ENCODE measurements at places on chromosomes 12 and 14. TPM values are rescaled to one million over a fixed set of nuclear protein-coding genes. Genes with fewer than 3 reads are reported as not detected.

DNA sequence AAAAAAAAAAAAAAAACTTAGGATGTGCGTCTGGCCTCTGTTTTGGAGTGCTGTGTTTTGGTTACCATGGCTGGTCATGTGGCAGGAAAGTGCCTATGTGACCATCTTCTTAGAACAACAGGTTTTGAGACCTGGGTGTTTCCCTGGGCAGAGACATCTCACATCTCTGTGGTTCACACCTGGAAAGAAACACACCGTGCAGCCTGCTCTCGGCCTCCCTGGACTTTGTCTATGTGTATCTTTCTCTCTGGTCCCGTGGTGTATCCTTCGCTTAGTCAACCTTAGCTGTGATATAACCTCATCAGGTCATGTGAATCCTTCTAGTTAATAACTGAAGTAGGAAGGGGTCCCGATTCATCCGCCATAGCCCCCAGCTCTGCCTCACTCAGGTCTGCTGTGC is 22.6 kb downstream of the ACADS start:
- DNase-seq, result no peak

WNT1 gene
- not detected for total RNA-seq

- DNase-seq, result no peak
These were observed 264.2 kb upstream of the KITLG start for GRCh38 chr12:88844426-88844825.

GRCh38 chr12:67472539-67472938 is 176.0 kb upstream of the DYRK2 start:
- DNase-seq, result peak; percentile 27

DNA sequence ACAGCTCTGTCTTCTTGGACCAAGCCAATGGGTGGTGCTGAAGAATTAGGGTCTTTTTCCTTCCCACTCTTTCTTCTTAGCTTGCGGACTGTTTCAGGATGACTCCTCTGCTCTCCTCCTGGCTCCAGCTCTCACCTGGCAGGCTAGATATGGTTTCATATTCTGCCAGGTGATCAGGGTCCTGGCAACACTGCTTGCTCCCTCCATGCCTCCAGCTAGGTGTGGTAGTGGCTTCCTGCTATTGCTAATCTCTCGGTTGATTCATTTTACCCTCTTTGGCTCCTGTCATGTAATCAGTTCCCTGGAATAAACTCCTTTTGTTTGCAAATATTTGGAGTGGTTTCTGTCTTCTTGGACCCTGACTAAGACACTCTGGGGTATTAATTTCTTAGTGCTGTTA is 4.3 kb upstream of the GZMH start:
- no peak for DNase-seq

SDR9C7 gene
- total RNA-seq, result not detected

GRCh38 chr14:104609666-104610065 is 5.1 kb upstream of the TMEM179 start:
- DNase-seq, result no peak

USP44 gene
- 0.76 TPM for total RNA-seq

PDZRN4 gene
- not detected for total RNA-seq

DNA sequence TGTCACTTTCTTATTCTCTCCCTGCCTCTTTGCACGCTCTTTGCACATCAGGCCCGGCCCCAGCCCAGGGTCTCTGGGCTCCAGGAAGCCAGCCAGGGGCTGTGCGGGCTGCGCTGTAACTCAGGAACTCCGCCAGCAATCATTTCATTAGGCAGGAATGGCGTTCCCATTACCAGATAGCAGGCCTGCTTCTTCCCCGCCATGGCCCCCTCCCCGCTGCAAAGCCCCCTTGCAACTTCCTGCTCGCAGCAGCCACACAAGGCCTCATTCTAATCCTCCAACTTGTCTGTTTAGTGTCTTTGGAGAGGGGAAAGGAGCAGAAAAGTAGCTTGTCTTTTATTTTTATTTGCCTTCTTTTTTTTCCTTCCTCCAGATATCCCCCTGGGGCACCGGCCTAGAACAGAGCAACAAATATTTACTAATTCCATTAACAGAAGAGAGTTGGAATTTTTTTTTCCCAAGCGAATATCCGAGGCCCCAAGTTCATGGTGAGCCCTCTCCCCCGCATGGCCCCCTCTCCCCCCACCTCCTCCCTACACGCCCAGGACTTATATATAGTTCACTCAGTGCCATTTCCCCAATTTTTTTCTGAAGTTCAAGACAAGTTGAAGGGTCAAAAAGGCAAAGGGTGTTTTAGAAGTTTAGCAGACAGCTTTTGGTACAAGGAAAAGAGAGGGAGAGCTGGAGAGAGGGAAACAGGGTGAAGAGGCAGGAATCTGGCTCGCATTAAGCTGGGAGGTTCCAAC is 329.4 kb upstream of the TBX3 start:
- no peak for DNase-seq

DNA sequence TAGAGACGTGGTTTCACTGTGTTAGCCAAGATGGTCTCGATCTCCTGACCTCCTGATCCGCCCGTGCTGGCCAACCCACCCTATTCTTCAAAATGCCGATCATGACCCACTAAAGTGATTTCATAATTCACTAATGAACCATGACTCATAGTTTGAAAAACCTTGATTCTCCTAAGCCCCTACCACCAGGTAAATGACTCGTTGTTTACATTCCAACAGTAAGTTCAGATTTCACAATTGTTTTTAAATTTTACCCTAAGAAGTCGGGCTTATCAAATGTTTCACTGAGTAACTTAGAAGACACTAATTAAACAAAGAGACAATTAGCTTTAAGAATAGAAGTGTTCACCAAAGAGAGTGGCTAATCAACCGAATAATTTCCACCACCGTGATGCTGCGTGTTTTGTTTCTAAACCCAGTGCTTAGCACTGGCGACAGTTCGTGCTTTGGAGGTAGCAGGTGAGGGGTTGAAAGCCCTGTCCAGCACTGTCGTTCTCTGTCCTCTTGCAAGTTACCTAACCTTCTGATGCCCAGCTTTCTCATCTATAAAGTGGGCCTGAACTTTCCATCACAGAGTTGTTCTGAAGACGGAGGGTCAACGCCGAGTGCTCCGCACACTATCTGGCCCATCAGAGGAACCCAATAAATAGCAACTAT is 136.5 kb downstream of the NTF3 start:
- no peak for DNase-seq

DNA sequence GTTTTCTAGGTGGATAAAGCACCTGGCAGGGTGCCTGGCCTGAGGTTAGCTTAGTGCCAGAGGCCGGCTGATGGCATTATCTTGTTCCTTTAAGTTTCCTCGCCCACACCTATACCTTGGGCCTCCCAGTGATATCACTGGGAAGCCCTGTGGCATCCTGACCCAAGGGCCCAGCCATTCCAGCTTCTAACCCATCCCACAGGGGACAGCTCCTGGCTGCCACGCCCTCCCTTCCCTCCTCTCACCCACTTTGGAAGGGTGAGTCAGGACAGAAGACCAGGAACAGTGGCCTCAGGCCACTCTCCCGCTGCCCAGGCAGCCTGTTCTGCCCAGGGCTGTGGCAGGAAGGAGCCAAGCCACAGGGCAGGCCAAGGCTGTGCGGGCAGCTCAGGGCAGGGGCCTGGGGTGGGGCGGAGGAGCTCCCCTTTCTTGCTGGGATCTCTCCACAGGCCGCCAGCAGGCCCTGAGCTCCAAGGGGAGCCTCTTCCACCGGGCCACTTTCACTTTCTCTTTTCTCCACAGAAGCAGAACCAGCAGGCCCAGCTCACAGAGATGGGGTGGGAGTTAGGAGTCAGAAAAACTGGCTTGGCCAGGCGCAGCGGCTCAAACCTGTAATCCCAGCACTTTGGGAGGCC is 75.1 kb downstream of the IRF2BPL start:
- peak; percentile 93 for DNase-seq

GRCh38 chr14:56809270-56810146 is 771 bp downstream of the OTX2 start:
- DNase-seq, result no peak

SYT1 gene
- 2.4 TPM for total RNA-seq

KCNH5 gene
- not detected for total RNA-seq

GRCh38 chr14:52352569-52352968 is 38.5 kb downstream of the PTGER2 start:
- no peak for DNase-seq

GRCh38 chr12:56375598-56376434 is 13.2 kb upstream of the APOF start:
- DNase-seq, result no peak

PRB2 gene
- total RNA-seq, result not detected

GRCh38 chr12:100830003-100830795 is 35.6 kb downstream of the ANO4 start:
- no peak for DNase-seq

DNA sequence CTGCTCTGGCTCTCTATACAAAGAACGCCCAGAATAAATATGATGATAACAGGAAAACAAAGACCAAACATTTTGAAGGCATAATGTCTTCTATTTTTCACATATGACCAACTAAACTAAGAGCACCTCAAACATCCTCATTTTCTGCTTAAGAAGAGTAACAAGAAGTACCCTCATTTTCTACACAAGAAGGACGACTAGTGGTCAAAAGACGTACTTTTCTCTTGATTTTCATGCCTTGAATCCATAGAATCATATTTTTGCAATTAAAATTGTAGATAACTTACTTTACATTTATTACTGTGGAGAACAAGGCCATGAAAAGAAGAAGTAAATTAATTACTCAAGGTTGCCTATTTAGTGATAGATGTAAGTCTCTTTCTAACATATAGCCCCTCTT is 358.6 kb downstream of the DUSP6 start:
- DNase-seq, result peak; percentile 77
